H54 (cell line): ENCODE measurements at places on chromosomes 11 and 22.

DNA sequence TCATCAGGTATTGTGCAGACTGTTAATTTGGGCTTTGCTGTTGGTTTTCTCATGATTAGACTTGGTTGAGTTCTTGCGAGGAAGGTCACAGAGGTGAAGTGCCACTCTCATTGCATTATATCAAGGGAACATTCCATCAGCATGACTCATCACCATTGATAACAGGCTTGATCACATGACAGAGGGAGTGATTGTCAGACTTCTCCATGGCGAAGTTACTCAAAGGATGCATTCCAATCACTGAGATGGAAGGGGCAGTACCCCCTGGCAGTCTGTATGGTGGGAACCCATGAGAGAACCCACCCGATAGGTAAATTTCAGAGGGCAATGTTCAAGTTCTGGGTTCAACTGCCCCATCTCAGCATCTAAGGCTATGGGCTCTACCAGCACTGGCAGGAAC lies 19.4 kb upstream of the P2RY2 start:
- DNase-seq, result no peak

DNA sequence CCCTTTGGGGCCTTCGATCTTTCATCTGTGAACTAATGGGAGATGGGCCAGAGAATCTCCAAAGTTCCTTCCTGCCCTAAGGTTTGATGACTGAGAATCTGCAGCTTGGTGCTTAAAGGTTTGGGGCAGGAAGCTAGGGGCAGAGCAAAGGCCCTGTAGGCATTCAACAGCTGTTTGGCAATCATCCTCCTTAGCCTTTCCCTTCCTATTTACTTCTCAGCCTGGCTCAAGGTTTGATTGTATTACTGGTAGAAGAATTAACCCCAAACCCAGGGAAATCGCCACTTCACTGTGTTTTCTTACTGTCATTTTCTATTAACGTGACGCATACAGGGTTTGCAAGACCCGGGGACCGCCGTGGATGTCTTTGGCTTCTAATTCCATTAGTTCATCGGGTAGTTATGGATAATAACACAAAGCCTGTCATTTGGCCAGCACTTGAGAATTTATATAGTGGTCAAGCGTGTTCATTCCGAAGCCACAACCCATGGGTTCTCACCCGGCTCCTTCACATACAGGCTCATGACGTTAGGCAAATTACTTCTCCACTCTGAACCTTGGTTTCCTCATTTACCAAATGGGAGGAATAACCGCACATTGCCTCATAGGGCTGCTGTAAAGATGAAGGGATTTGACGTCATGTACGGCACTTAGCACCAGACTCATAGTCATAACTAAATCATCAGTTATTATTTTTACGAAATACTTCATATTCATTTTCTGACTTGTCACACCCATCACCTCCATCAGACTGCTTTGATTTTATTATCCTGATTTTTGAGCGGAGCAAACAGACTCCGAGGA lies 158.1 kb downstream of the FBXO7 start:
- no peak for DNase-seq

DNA sequence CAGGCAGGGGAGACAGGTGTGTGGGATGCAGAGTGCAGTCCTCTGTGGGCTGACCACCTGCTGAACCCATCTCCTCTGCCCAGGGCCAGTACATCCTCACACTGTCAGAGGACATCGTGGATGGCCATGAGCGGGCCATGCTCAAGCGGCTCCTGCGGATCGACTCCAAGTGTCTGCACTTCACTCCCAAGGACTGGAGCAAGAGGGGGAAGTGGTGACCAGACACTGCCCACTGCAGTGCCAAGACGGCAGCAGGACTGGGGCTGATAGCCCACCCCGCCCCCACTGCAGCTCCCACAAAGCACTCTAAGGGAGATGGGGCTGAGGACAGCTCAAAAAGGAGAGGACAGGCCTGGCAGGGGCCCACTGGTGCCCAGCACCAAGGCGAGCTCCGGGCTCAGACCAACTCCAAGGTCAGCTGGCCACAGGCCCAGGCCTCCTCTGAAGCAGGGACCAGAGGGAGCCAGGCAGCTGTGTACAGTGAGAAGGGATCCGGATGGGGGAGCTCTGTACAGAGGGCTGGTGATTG lies 1.6 kb downstream of the RNASEH2C start:
- no peak for DNase-seq

- no peak for DNase-seq
Observed at GRCh38 chr11:91365986-91366585, 858.5 kb upstream of the FAT3 start.

DNA sequence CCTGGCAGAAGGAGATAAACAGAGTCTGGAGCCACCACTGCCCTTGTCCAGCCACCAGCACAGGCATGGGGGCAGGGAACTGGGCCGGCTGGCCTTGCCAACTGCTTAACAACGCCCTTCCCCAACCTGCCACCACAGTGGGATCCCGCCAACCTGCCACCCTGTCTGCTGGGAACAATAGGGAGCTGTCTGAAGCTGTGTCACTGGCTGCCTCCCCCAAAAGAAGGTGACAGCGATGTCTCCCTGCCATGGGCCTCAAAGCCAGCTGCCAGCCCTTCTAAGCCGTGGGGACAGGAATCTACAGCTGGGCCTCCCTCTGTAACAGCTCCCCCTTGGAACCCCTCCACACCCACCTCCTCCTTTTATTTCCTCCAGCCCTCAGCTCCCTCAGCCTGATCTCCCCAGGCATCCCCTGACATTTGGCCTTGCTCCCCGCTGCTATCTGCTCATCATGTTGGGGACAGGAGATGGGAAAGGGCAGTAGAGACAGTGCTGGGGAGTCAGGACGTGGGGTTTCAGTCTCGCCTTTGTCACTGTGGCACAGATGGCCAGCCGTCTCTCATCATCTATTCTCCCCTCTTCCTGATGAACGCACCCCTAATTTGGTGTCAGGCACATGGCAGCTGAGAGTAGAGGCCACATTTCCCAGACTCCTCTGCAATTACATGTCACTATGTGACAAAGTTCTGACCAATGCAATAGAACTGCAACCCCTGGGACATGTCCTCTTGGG lies 51.3 kb upstream of the PRDM11 start:
- DNase-seq, result no peak

- DNase-seq, result no peak
Observed at GRCh38 chr11:73464347-73464746, 88.1 kb downstream of the RELT start.

GRCh38 chr11:27673979-27674663 lies 26.1 kb downstream of the BDNF start:
- no peak for DNase-seq

DNA sequence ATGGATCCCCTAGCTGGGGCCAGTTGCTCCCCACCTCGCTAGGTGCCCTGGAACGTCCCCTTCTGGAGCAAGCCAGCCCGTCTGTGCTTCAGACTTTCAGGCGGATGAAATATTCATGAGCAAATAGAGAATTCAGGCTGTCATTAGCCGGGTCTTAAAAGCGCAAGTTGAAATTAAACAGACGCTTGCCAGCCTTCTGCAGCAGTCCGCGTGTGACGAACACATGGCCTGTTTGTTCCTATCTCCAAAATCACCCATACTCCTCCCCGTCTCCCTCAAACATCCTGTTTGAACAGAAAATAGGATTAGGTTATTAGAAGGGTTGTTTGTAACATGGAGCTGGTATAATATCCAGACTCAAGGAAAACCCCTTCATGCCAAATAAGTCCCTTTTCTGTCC lies 38.7 kb downstream of the MYO18B start:
- no peak for DNase-seq

DNA sequence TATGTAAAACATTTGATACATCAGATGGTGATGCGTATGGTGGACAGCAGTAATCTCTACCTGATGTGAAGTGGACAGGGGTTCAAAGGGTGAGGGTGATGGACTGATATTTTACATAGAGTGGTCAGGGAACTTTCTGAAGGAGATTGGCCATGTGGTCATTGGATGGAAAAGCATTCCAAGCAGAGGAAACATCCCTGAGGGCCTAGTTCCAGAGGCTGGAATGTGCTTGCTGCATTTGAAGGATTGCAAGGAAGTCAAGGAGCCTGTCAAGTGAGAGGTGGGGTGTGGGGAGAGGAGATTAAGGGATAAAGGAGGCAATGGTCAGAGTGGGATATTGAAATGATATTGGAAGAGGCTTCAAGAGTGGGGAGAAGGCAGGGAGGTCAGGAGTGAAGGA lies 151.9 kb upstream of the NTM start:
- no peak for DNase-seq

GRCh38 chr11:93895106-93895862 lies 44.9 kb upstream of the VSTM5 start:
- DNase-seq, result no peak

GRCh38 chr22:35712672-35713071 lies 5.0 kb upstream of the APOL5 start:
- no peak for DNase-seq

- DNase-seq, result no peak
Observed at GRCh38 chr11:422249-422656, 7.5 kb upstream of the SIGIRR start.

- DNase-seq, result no peak
Observed at GRCh38 chr22:26942637-26942957, 285.2 kb downstream of the MIAT start.

DNA sequence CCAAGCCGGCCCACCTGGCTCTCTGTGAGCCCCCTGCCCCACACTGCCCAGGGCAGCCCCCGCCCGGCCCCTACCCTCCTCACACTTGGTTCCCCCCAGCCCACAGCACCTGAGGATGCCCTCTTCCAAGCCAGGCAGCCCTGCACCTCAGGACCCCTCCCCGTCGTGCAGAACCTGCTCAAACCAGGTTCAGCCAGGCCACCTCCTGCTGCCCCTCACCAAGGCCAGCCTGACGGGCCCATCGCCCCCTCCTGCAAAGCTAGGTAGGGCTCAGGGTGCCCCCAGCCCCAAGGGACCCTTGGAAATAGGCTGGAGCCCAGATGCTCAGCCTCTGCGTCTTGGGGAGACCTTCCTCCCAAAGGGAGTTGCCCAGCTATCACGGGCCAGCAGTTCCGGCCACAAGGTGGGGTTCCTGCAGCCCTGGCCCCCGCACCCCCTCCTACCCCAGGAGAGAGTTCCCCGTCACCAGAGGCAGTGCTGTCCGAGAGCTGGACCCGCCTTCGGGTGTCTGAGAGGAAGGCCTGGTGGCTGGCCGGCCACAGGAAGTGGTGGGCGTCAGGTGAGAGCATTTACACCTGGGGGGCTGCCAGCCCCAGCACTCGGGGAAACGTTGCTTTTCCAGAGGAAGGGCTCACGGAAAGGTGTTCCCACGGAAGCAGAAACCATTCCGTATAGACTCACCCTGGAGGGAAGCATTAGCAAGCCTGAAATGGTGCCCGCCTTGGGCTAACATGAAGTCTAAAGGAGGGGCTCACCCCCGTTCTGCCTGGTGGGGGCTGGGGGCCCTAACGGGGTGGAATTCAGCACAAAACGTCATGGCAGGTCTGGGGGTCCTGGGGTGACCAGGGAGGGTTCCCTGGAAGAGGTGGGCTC lies 3.2 kb upstream of the SYT8 start:
- no peak for DNase-seq

DNA sequence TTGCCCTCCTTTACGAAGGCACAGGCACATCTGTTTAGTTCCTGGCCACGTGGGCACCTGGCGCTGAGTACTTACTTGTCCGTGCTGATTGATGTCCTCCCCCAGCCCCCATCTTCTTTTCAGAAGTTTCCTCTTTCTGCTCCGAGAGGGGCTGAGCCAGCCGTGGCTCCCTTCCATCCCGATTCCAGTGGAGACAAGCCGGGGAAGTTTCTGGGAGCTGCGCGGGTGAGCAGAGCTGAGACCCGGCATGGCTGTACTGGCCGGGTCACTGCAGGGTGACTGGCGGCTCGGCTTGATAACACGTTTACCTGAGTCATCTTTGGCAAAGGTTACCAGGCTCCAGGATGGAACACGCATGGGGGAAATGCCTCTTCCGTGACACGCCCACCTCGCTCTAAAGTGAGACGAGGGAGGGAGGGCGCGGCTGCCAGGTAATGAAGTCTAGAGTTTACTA lies 45.4 kb upstream of the ATXN10 start:
- no peak for DNase-seq

- no peak for DNase-seq
Observed at GRCh38 chr11:126494831-126495230, 139.3 kb downstream of the ST3GAL4 start.

- DNase-seq, result peak; percentile 73
Observed at GRCh38 chr11:86193297-86194095, 51.1 kb upstream of the EED start.

- no peak for DNase-seq
Observed at GRCh38 chr22:49764127-49764581, 63.5 kb downstream of the BRD1 start.

GRCh38 chr22:33261699-33262098 lies 203.5 kb upstream of the SYN3 start:
- DNase-seq, result no peak

GRCh38 chr11:30914143-30914762 lies 328.1 kb upstream of the MPPED2 start:
- DNase-seq, result peak; percentile 12

- no peak for DNase-seq
Observed at GRCh38 chr11:9066433-9066925, 24.9 kb downstream of the SCUBE2 start.

DNA sequence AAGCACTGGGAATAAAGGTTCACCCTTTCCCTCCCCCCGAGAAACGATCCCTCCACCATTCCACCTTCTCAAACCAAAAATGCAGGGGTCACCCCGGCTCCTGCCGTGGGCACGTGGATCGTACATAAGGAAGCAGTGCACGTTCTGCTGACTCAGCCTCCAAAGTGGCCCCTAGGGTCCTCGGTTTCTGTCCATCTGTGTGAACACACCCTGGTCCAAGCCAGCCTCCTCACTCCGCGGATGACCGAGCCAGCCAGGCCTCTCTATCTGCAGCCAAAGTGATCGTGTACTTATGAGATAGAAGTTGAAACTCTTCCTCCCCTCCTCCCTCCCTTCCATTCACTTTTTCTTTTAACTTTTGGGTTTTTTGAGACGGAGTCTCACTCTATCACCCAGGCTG lies 16.2 kb downstream of the C11orf24 start:
- DNase-seq, result no peak

- no peak for DNase-seq
Observed at GRCh38 chr11:44901120-44901633, 49.5 kb downstream of the TP53I11 start.

DNA sequence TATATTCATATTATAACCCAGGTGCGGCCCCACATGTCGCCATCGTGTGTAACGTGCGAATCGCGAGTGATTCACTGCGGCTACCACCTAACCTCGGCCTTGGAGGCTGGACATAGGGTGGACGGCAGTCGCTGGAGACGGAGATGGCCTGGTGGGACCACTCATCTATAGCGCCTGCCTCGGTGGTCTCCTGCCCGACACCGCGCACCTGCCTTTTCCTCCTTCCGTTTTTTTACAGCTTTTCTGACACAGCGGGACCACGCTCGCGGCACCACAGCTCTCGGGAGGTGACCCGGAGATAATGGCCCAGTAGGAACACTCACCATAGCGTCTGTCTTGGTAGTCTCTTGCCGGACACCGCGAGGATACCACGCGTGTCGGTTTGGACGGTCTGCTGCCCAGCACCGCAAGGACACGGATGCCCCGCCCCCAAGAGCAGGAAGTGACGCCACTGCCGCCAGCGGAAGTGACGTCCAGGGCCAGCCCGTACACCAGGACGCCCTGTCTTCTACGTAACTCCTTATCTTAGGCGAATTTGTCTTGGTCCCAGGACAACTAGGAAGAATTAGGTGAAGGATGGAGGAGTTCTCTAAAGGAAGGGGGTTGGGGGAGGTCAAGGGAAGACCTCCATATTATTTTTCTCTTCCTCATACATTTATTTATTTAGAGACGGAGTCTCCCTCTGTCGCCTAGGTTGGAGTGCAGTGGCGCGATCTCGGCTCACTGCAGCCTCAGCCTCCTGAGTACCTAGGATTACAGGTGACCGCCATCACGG lies 6.4 kb downstream of the SNU13 start:
- no peak for DNase-seq
